ENCODE measurements at places on chromosomes 13 and 19.

GRCh38 chr19:18634612-18635297 is 2.1 kb upstream of the KLHL26 start:
- H3K4me1 ChIP-seq, result peaks cover 10% of the 10 kb centered on the region
- H3K27ac ChIP-seq, result no peak overlapping the region
- no peaks in the 10 kb centered on the region for H3K27me3 ChIP-seq
- DNase-seq, result no peak

GRCh38 chr19:37077501-37077933 is 716 bp upstream of the ZNF420 start:
- no peak overlapping the region for H3K27ac ChIP-seq
- no peaks in the 10 kb centered on the region for H3K4me1 ChIP-seq
- H3K27me3 ChIP-seq, result no peaks in the 10 kb centered on the region
- H3K36me3 ChIP-seq, result no peaks in the 10 kb centered on the region
- DNase-seq, result no peak

DNA sequence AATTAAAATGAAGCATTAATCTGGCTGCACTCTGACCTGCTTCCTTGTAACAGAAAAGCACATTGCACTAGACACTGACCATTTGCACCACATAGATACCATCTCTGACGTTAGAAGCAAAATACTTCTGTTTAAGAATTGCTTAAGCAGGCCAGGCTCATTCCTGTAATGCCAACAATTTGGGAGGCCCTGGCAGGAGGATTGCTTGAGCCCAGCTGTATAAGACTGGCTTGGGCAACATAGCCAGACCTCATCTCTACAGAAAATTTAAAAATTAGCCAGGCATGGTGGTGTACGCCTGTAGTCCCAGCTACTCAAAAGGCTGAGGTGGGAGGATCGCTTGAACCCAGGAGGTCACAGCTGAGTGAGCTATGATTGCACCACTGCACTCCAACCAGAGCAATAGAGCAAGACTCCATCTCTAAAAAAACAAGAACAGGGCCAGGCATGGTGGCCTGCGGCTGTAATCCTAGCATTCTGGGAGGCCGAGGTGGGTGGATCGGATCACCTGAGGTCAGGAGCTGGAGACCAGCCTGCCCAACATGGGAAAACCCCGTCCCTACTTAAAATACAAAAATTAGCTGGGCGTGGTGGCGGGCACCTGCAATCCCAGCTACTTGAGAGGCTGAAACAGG is 7.0 kb upstream of the TLE6 start:
- H3K27ac ChIP-seq, result no peak overlapping the region
- H3K4me1 ChIP-seq, result no peaks in the 10 kb centered on the region
- no peaks in the 10 kb centered on the region for H3K27me3 ChIP-seq
- no peaks in the 10 kb centered on the region for H3K36me3 ChIP-seq
- H3K4me3 ChIP-seq, result no peak overlapping the region

DNA sequence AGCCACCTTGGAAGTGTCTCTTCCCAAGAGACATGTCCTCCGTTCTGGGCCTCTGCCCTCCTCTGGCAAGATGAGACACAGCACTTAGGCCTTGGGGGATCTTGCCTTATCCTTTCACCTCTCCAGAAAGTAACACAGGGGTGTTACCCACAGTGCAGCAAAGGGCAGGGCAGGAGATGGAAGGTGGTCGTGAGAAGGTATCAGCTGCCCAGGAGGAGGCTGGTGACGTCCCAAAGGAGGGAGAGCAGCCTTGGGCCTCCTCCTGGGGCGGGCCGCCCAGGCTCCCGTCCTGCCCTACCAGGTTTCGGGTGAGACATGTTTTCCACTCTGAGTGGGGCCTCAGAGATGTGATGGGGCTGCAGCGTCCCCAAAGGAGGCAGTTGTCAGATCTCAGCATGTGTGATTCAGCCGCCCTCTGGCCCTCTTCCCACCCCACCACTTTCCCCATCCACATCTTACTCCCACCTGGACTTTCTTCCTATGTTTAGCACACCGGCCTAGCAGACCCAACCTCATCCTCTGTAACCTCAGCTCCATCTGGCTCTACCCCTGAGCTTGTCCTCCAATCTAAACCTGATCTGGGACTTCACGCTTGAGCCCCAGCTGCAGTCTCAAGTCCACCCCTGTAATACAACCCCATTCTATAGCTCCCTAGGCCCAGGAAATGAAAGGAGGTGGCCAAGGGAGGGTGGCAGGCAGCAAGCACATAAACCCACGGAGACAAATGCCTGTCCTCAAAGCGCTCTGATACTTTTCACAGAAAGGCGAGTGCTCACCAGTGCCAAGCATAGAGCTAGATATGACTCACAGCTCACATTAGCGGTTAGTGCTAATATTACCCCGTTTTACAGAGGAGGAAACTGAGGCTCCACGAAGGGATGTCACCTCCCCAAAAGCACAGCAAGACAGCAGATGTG is 9.3 kb downstream of the POU2F2 start:
- H3K4me1 ChIP-seq, result peaks cover 2% of the 10 kb centered on the region
- no peaks in the 10 kb centered on the region for H3K27me3 ChIP-seq

- H3K27ac ChIP-seq, result no peak overlapping the region
- no peak overlapping the region for H3K4me3 ChIP-seq
- H3K36me3 ChIP-seq, result no peaks in the 10 kb centered on the region
Observed at GRCh38 chr13:38564256-38565150, 122.4 kb upstream of the FREM2 start.

DNA sequence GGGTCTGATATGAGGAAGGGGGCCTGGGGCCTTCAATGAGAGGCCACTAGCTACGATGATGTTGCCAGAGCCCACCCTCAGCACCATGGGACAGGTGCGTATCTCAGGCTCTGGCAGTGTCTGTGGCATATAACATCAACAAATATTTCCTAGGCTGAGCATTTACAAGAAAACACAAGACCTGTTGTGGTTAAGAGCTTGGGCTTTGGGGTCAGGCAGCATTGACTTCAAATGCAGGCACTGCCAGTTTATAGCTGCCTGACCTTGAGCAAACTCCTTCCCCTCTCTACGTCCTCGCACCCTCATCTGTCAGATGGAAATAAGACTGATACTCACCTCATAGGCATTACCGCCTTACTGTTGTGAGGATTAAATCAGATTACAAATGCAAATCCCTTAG is 156.0 kb downstream of the KATNAL1 start:
- H3K27me3 ChIP-seq, result no peaks in the 10 kb centered on the region
- H3K27ac ChIP-seq, result no peak overlapping the region
- H3K4me3 ChIP-seq, result no peak overlapping the region

DNA sequence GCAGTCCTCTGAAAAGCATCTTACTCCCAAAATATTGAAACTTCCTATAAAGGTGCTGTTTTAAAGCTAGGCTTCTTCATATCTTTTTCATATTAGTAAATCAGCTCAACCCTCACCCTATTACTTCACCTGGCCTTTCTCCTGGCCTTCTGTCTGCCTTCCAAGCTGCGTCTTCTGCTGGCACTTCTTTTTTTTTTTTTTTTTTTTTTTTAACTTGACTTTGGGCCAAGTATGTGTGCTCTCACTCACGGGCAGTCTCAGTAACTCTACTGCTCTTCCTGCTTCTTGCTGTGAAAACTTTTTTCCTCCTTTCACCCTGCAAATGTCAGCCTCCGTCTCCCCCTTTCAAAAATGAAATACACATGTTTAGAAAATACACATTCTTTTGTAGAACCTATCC is 41.2 kb upstream of the KCTD4 start:
- no peak overlapping the region for H3K4me3 ChIP-seq
- no peaks in the 10 kb centered on the region for H3K27me3 ChIP-seq
- DNase-seq, result no peak
- H3K27ac ChIP-seq, result no peak overlapping the region
- no peaks in the 10 kb centered on the region for H3K36me3 ChIP-seq
- H3K4me1 ChIP-seq, result no peaks in the 10 kb centered on the region

DNA sequence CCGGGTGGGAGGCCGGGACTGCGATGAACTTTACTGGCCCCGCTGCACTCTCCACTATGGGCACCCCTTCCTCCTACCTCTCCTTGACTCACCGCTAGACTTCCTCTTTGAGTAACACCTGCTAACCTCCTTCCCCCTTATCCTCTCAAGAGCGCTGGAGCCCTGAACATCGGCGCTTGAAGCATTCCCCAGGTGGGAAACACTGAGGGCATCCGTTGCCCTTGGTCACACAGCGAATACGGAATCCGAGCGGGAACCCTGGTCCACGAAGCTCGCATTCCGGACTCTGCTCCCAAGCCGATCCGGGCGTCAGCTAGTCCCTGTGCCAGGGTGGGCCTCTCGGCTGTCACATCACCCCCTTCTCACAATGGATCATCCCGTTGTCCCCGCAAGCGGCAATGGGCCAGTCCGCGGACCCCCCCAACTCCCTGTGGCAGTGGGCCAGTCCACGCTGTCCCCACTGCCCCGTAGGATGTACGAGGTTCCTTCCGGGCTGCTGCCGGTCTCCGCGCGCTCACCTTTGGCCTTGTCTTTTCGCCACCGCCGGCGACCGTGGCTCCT is 4.2 kb downstream of the LIPE start:
- H3K4me1 ChIP-seq, result peaks cover 1% of the 10 kb centered on the region
- no peak overlapping the region for H3K27ac ChIP-seq
- peak overlapping the region; percentile 67 for H3K4me3 ChIP-seq
- H3K36me3 ChIP-seq, result no peaks in the 10 kb centered on the region
- no peak for DNase-seq

DNA sequence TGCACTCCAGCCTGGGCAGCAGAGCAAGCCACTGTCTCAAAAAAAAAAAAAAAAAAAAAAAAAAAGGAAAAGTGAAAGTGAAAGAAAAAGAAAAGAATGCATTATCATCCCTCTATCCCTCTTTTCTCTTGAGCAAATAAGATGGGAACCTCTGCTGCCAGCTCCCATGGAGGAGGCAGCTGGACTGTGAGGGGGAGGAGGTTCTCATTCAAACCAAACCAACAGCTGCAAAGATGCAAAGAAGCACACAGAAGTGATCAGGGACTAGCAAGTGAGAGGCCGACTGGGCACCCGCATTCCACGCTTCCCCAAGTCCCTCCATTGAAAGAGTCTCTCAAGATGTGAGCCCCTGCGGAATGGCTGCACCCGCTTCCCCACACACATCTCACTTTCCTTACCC is 63.5 kb downstream of the TSHZ3 start:
- no peaks in the 10 kb centered on the region for H3K27me3 ChIP-seq
- H3K27ac ChIP-seq, result no peak overlapping the region
- H3K4me1 ChIP-seq, result no peaks in the 10 kb centered on the region
- H3K36me3 ChIP-seq, result no peaks in the 10 kb centered on the region
- no peak for DNase-seq

DNA sequence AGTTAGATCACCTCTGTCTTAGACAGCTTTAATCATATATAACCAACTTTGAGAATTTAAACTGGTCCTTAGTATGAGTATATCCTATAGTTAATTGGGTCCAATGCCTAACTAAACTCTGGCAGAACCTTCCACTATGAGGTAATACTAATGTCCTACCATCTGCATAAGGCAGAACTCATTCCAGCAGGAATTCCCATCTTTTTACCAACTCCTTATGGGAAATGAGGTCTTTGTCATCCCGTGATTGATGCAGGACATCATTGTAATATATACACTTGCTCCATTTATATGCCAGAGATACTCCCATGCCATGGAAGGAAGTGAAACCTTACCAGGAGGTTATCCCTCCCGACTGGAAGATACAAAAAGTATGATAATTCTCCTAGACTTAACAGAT is 2.8 kb downstream of the KCTD4 start:
- no peak for DNase-seq
- no peaks in the 10 kb centered on the region for H3K36me3 ChIP-seq
- no peak overlapping the region for H3K4me3 ChIP-seq
- no peak overlapping the region for H3K27ac ChIP-seq
- H3K4me1 ChIP-seq, result no peaks in the 10 kb centered on the region

GRCh38 chr19:46603752-46604231 is 2.7 kb downstream of the CALM3 start:
- peaks cover 3% of the 10 kb centered on the region for H3K4me1 ChIP-seq
- no peak overlapping the region for H3K27ac ChIP-seq
- no peaks in the 10 kb centered on the region for H3K27me3 ChIP-seq
- H3K4me3 ChIP-seq, result no peak overlapping the region
- no peak for DNase-seq

- peaks cover 18% of the 10 kb centered on the region for H3K36me3 ChIP-seq
- no peak overlapping the region for H3K27ac ChIP-seq
- no peak for DNase-seq
- H3K4me3 ChIP-seq, result no peak overlapping the region
- H3K4me1 ChIP-seq, result no peaks in the 10 kb centered on the region
Observed at GRCh38 chr19:47093841-47094240, 19.7 kb downstream of the ZC3H4 start.

GRCh38 chr13:35769812-35770211 is 293.3 kb upstream of the MAB21L1 start:
- H3K4me3 ChIP-seq, result no peak overlapping the region
- no peaks in the 10 kb centered on the region for H3K4me1 ChIP-seq
- no peak for DNase-seq
- H3K27ac ChIP-seq, result no peak overlapping the region
- no peaks in the 10 kb centered on the region for H3K27me3 ChIP-seq

DNA sequence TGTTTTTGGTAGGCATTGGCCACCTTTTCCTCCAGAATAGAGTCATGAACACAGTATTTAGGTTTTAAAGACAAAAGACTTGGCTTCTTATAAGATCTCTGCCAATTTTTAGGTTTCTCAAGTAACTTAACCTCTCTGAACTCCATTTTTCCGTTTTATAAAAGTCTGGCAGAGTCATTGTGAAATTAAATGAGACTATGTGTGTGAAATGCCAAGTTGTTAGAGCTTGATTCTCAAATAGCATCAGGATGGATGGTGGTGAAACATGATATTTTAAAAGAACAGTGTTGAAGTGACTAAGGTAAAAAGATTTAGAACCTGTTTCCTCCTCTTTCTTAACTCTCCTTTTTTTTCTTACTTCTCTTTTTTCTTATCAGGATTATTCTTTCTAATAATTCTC is 617.7 kb upstream of the SLITRK1 start:
- H3K4me1 ChIP-seq, result no peaks in the 10 kb centered on the region
- DNase-seq, result no peak
- no peaks in the 10 kb centered on the region for H3K27me3 ChIP-seq
- H3K4me3 ChIP-seq, result no peak overlapping the region

DNA sequence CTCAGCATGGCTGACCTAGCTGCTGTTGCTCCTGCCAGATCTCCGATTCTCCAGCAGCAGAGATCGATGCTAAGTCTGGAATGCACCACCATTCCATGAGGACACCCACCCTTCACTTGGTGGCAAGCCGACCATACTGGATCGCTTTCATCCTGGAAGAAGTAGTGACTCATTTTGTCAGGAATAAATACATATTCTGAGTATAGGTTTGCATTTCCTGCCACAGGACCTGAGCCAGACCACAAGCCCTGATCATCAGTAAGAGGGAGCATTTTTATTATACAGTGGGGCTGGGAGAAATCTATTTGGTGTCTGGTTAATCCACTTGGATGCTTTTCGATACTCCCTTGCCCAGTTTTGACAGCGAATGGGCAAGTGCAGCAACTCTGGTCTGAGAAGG is 10.9 kb upstream of the KCTD15 start:
- DNase-seq, result no peak
- H3K4me3 ChIP-seq, result no peak overlapping the region
- H3K27me3 ChIP-seq, result no peaks in the 10 kb centered on the region

DNA sequence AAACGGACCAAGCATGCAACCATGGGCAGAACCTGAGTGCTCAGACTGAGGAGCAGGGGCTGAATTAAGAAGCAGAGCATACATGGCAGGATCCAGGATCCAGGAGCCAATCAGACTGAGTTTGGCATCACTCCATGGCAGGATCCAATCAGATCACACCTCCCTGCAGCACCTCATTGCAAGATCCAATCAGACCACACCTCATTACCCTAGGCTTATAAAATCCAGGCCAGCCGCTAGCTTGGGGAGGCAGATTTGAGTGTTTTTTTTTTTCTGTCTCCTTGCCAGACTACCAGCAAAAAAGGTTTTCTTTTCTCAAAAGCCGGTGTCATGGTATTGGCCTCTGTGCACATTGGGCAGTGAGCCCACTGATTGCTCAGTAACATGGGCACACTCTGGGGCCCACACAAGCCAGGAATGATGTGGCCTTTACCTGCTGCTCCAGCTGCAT is 127.9 kb upstream of the GJB6 start:
- H3K4me1 ChIP-seq, result no peaks in the 10 kb centered on the region
- DNase-seq, result no peak
- H3K27me3 ChIP-seq, result peaks cover 5% of the 10 kb centered on the region
- H3K27ac ChIP-seq, result no peak overlapping the region
- no peaks in the 10 kb centered on the region for H3K36me3 ChIP-seq
